ENCODE measurements at places on chromosomes 12 and 14. TPM values are rescaled to one million over a fixed set of nuclear protein-coding genes. Genes with fewer than 3 reads are reported as not detected.

RALGAPA1 gene
- total RNA-seq: 32.3 TPM

TMTC1 gene
- total RNA-seq: 3.2 TPM

WNT5B gene
- 4.9 TPM for total RNA-seq

- no peak for DNase-seq
Observed at GRCh38 chr12:127640181-127640886, 626.6 kb upstream of the TMEM132C start.

DNA sequence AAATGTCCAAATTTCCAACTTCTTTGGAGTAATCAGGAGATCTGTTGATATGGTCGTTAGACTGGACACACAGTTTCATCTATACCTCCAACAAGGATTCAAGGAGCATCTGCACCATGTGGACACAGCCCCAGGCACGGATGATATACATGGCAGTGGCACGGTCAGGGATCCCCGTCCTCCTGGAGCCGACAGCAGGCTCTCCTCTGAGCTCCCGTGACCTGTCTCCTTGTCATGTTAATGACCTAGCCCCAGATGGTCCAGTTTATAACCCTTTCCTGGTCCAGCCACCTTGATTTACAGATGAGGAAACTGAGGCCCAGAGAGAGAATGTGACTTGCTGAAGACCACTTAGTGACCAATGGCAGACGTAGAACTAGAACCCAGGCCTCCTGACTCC is 16.5 kb upstream of the SERPINA4 start:
- DNase-seq: no peak

DNA sequence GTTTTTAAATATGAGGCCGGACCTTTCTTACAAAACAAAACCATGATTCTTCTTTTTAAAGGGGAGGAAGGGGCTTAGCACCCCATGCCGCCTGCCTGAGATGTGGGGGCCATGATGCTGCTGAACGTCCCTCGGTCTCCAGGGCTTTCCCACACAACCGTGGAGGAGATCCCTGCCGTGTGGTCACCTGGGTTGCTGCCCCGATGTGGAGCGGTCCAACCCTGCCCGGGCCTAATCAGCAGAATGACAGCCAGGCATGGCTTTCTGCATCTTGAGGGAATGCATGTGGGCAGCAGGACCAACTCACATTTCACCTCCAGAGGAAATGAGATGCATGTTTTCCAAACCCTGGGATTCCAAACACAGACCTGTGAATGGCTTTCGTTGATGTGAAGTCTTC is 48.9 kb upstream of the C14orf180 start:
- DNase-seq: no peak

GRCh38 chr12:105740369-105740768 is 398.4 kb downstream of the NUAK1 start:
- DNase-seq: no peak

- no peak for DNase-seq
Observed at GRCh38 chr12:121822393-121823100, 18.7 kb downstream of the SETD1B start.

DNA sequence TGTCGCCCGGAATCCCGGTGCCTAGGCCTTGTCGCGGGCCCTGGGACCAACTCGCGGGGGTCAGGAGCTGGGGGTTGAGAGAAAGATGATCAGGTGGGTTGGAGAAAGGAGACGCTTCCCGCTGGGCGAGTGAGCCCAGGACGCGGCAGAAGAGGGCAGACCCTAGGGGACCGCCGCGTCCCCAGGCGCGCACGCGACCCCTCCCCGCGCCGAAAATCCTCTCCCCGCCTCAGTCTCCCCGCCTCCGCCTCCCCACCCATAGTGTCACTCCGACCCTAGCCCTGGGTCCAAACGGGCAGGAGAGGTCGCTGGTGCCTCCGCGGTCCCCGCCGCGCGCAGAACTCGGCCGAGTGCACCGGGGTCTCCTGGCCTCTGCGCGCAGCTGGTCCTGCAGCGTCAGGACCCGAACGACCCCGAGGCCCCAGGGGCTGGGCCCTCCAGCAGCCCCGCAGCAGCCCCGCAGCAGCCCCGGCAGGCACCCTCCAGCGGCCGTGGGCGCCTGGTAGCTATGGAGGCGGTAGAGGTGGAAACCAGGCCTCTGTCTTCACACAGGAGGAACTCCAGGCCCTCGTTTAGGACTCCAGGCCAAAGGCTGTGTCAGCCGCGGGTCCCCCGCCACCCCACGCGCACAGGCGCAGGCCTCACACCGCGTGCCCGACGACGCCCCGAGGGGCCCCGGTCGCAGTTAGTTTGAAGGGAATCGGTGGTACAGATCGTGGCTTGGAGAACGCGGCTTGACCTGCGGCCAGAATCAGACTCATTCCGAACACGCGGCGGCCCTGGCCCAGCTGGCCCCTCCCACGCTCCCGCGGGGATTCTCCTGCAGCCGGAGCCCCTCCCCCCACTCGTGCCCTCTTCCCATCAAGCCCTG is 60.1 kb upstream of the EIF5 start:
- DNase-seq: no peak
